NCI-H2081 (cell line): ENCODE measurements at places on chromosomes 2 and 18.

- DNase-seq, result no peak
Observed at GRCh38 chr2:31998731-31999383, 12.0 kb downstream of the MEMO1 start.

GRCh38 chr18:3773303-3773702 lies 323.3 kb downstream of the TGIF1 start:
- DNase-seq, result no peak

DNA sequence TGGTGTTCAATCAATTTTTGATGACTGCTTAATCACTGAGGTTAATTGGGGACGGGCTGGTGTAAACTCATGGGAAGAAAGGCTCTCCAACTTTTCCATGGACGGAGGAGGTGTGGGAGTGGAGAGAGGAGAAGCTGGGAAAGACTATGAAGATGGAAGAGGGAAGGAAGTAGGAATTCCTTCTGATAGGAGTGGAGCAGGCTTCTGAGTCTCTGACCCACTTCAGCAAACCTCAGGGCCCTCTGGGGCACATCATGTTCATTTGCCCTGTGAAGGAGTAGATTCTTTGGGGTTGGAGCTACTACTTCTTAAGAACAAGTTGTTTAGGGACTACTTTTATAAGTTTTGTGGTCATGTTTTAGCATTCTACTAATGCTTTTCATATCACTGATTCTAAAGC lies 87.0 kb upstream of the MAP4K3 start:
- DNase-seq, result no peak

- DNase-seq, result no peak
Observed at GRCh38 chr2:219353129-219353528, 20.6 kb upstream of the RESP18 start.

DNA sequence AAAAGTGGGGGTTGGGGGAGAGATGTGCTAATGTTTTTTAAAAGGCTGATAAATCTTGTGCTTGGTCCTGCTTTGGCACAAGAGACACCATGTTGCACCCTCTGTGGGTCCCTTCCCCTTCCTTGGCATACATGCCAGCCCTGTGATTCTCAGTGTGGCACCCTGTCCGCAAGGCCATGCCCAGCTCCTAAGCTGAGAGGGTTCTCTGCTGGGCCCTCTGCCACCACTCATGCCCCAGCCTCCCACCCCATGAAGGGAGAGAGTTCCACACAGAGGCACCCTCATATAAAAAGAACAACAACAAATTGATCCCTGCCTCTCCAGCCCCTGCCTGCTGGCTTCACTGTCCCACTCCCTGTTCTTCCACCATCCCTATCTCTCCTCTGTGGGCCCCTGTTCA lies 2.5 kb upstream of the ADCY3 start:
- DNase-seq, result no peak

GRCh38 chr2:176181551-176181950 lies 6.9 kb upstream of the HOXD1 start:
- DNase-seq, result no peak

DNA sequence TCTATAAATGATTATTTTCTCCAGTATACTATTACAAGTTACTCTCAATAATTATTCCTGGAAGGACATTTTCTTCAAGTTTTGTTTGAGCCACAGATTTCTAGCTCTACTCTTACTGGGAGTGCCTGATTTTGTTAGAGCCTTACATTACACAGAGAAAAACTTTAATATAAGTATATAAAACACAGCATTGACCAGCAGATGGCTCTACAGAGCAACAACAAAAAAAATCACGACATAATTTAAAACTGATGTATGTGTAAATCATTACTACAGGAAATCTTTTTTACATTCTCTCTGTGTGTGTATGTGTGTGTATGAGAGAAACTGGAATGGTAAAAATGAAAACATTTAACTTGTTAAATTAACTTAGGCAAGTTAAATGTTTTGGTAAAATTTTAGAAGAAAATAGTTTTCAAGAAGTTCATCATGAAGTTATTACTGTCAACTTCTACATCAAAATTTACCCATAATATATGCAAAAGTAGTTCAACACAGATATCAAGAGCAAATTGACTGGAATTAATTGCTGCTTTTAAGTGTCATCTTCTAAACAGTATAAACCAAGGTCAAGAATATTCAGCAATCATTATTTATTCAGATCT lies 103.3 kb downstream of the MDH1 start:
- DNase-seq, result peak; percentile 45

GRCh38 chr2:36466135-36466534 lies 110.6 kb downstream of the CRIM1 start:
- DNase-seq, result no peak

DNA sequence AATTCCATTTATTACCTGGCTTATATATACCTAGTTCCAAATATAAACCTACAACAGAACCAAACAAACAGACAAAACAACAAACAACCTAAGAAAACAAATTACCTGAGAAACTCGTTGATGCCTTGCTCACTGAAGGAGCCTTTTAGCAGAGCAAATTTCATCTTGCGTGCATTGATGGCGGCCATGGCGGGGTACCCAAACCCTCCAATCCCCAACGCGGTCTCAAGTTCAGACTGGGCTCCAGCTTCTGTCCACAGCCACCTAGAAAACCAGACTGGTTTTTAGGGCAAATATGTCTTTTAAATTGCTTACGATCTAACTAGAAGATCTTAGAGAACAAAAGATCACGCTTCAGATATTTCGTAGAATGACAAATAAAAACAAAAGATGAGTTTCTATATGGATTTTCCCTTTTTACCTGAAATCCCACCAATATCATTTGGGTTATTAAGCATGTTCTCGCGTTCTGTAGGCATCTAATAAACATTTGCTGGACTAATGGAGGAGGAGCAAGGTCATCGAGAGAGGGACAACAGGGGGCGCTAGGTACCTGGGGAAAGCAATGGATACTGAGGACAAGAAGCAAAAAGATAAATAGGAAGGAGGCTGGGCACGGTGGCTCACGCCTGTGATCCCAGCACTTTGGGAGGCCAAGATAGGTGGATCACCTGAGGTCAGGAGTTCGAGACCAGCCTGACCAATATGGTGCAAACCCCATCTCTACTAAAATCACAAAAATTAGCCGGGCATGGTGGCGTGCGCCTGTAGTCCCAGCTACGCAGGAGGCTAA lies 25.2 kb downstream of the PDIA6 start:
- no peak for DNase-seq

DNA sequence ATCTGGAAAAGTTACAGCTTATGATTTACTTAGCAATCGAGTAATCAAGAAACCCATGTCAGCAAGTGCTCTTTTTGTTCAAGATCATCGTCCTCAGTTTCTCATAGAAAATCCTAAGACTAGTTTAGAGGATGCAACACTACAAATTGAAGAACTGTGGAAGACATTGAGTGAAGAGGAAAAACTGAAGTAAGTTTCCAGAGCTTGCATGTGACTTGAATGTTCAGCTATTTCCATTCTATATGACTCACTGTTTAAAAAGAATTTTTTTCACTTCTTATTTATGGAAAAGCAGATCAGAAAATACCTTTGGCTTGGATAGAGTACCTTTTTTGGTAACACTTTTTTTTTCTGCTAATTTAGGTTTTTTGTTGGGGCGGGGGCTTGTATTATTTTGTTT lies 70.7 kb downstream of the PMS1 start:
- DNase-seq, result no peak

- DNase-seq, result no peak
Observed at GRCh38 chr2:195532628-195533271, 124.3 kb upstream of the SLC39A10 start.

DNA sequence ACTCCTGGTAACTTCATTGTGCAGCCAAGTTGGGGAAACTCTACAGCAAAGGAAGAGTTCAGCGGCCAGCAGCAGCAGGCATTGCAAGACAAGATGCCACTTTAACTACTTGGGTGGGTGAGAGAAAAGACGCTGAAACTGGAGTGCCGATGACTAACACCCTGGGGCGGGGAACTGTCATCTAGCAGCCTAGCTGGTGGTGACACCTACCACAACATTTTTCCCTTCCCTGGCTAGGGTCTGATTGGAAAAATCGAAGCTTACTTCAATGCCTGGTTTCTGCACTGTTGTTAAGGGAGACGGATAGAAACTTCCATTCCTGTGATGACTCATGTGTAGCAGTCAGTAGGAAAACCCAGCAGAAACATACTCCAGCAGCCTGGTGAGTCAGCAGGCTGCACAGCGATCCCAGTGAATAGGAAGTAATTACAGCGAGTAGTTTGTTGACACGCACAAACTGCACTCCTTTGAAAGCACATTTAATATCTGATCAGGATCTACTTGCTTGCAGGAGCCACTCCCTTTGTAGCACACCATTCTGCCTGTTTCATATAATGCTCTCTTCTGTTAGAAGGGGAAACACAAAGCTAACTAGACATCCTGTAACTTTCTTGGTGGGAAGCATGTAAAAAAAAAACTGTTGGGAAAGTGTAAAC lies 62.1 kb upstream of the MAPRE2 start:
- DNase-seq, result peak; percentile 56

DNA sequence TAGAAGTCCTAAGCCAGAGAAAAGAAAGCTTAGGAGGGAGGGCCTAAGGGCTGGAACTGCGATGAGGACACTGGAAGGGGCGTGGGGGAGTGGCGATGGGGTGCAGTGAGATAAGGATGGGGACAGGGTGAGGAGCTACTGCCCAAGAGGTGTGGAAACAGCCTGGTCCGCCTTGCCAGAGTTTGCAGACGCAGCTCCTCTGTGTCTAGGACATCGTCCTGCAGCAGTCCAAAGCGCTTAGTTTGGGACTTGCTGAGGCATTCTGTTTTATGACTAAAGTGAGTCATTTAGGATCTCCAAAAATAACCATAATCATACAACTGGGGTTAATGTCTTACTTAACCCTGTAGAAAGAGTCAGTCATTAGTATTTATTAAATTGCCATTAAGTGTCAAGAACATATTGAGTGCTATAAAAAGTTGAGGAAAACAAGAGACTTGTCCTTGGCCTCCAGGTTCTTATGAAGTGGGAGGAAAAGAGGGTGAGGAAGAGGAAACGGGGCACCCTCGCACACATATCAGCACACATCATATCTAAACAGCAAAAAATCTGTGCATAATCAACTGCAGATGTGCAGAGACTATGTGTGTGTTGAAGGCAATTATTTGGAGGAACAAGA lies 74.8 kb downstream of the CDK15 start:
- DNase-seq, result no peak

DNA sequence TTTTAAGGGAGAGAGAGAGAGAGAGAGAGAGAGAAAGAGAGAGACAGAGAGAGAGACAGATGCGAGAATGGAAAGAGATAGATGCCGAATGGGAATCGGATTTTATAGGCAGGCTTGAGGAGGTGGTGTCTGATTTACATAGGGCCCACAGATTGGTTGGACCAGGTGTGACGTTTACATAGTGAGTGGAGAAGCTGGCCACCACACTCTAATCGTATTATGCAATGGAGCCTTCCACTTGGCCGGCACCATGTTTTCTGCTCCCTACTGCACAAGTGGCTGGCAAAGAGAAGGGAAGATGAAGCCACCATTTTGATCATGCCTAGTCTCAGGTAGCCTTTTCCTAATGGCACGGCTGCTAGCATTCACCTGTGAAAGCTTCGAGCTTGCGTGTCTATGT lies 33.9 kb downstream of the CD8B2 start:
- DNase-seq, result no peak

- DNase-seq, result no peak
Observed at GRCh38 chr18:27164905-27165304, 20.2 kb downstream of the CHST9 start.
